Activated CD8-positive, alpha-beta memory T cell treated with anti-CD3 and anti-CD28 coated beads for 4 hours (primary cell): ENCODE measurements at places on chromosomes 5 and 9.

GRCh38 chr5:62737766-62738165 is 159.1 kb downstream of the LRRC70 start:
- no peak for DNase-seq

GRCh38 chr5:4929092-4929655 is 211.0 kb upstream of the ADAMTS16 start:
- DNase-seq: no peak

DNA sequence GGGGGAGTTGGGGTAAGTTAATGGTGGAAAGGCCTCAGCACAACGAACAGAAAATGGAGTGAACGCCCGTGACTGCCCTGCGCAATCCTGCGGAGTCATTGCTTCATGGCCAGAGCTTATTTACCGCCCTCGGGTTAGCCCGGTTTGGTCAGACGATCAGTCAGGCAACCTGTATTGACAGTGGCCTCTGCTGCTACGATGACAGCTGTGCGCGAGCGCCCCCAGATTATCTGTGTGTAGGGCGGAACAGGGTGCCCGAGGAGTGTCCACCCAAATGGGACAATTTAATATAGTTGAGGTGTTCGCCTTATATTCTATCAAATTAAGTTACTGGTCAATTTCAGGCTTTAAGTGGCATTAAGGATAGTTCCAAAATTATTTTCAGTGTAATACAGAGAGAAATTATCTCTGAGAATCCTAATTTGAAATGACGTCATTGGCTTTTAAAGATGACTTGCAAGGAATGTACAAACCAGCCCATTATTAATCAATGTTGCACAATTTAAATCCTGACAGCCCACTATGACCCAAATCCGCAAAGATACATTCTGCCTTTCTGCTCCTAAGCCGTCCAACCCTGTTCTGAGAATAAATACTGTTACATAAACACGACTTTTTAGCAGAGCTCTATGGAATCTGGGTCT is 879 bp upstream of the UBQLN1 start:
- DNase-seq: peak; percentile 13

DNA sequence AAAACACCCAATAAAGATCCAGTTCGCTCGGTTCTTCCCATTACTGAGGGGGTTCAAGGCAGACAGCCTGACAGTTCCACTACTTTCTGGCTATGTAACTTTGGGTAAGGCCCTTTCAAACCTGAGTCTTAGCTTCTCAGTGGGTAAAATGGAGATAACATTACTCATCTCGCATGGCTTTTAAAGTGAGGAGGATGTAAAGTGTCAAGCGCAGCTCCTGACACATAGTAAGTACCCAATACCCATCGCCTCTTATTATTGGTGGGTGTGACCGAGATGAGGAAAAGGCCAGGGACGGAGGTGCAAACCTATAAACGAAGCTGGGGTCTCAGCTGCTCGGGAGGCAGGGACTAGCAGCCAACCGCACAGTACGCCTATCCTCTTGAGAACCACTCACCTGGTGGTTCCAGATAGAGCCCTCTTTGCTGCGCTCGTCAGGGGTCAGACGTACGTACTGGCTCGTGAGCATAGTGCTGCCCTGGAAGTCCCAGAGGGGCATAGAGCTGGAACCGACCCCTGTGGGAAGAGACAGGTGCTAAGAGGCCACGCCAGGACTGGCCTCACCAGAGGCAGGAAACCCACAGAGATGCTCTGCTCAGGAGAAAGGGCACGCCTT is 584 bp downstream of the LMAN2 start:
- DNase-seq: no peak

- DNase-seq: no peak
These were observed 4.5 kb upstream of the IL7R start for GRCh38 chr5:35852084-35852734.

DNA sequence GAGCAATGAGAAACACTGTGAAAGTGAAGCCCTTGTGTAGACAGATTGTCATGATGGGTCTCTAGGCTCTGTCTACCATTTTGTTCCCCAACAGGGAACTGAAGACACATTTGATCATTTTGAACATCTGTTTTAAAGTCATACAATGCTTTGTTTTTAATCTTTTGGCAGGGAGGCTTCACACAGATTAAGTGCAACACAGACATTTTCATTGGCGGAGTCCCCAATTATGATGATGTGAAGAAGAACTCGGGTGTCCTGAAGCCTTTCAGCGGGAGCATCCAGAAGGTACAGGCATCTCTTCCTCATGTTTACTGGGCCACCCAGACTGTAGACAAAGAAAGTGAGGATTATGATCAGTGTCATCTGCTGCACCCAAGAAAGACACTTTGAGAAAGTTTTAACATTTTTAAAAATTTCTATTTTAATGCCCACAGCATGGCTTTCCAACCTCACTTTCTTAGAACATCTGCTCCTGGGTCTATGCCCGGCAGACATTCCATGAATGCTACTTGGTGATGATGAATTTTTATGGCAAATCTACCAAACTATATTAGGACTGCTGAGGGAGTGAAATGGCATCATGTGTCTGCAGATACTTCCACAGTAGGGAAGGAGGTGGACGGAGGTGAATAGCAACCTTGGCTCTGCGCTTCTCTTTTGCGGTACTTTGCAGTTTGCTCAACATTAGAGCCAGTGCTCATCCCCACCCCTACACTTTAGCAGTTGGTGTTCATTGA is 121.3 kb downstream of the LIFR start:
- DNase-seq: no peak

GRCh38 chr5:147404706-147405105 is 105.2 kb downstream of the DPYSL3 start:
- no peak for DNase-seq

- no peak for DNase-seq
These were observed 89.2 kb upstream of the IRX4 start for GRCh38 chr5:1971944-1972343.
